NCI-H446 treated with DMSO at 0.1 percent for 48 hours (cell line): ENCODE measurements at places on chromosomes 7 and 10.

- DNase-seq: no peak
These were observed 194.6 kb upstream of the NRG3 start for GRCh38 chr10:81680359-81680758.

DNA sequence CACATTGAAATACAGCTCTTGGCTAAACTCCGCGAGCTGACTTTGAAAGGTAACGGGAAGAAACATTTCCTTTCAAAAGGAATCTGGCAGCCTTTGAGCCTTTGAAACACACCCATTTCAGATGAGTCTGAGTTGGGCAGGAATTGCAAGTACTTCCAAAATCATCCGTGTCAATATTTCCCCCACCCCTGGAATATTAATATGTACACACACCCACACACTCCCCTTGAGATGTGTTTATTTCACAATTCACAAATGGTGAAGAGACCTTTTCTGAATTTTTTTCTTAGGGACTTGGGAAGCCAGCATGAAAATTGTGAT is 438.7 kb upstream of the NRP1 start:
- DNase-seq: no peak

DNA sequence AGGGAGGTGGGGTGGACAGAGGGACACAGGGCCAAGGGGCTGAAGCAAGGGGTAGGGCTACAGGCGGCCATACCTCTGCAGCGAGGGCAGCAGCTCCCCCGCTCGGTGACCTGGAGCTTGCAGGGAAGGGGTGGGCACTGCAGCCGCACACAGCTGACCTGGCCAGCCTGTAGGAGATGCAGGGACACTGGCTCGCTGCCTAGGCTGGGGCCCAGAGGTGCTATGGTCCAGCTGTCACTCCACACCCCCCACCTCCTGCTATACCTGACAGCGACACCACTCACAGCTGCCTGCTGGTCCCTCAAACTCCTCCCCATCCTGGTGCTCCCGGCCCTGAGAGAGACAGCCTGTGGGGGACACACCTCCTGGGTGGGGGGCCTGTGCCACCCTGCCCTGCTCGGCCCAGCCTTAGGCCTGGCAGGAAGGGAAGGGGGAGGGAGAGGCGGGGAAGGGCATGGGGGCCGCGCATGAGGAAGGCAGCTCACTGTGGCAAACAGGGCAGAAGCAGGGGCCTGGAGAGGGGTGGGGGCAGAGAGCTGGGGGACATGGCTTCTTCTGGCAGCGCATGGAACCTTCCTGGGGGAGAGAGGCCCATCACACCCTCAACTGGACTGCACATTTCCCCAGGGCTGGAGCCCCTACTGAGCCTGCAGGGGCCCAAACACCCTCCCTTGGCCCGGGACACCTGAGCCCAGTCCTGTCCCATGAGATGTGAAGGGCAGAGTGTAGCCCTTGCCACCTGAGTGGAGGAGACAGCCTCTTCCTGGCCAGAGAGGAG is 23.9 kb downstream of the ATP6V1F start:
- no peak for DNase-seq

GRCh38 chr7:118918556-118918955 is 694.1 kb downstream of the ANKRD7 start:
- peak; percentile 21 for DNase-seq

- no peak for DNase-seq
These were observed 348.5 kb downstream of the GRID1 start for GRCh38 chr10:86017841-86018734.
